SK-MEL-5 (cell line): ENCODE measurements at places on chromosomes 11 and 22.
A peak's percentile ranks its signal among the peaks of the same experiment; 100 is the strongest.

GRCh38 chr11:6598555-6598954 is 4.9 kb downstream of the RRP8 start:
- DNase-seq: no peak

DNA sequence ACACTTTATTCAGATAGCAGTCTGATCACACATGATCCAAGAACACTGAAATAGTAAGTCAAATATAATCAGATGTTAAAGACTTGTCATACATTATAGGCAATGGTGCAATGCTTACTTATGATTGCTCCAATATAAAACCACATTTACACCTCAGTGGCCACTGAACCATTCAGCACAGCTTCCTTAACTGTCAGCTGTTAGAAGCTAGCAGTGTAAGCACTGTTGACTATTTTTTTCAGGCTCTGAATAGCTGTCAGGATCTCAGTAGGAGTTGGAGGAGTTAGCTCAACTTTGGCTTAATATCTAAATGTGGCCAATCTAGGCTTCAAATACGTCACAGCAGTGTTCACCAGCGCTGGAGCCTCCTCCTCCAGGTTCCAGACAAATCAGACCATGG is 36.6 kb downstream of the METTL15 start:
- DNase-seq: no peak

- DNase-seq: no peak
Observed at GRCh38 chr11:86449993-86450629, 75.4 kb downstream of the CCDC81 start.

DNA sequence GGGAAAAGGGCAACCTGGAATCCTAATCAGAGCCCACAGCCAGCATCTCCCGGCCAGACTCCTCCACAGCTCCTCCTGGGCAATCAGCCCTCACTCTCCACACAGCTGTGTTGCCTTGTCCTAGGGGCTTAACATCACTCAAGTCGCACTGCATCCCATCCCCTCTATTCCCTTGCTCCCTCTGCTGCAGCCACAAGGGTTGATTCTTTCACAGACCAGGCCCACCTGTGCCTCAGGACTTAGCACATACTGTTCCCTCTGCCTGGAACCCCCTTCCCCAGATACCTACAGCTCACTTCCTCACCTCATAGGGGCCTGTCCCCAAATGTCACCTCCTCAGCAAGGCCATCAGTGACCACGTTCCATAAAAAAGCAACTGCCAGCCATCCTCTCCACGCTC is 18.4 kb downstream of the SPATA19 start:
- DNase-seq: no peak

GRCh38 chr11:33366918-33367317 is 109.7 kb downstream of the HIPK3 start:
- no peak for DNase-seq

DNA sequence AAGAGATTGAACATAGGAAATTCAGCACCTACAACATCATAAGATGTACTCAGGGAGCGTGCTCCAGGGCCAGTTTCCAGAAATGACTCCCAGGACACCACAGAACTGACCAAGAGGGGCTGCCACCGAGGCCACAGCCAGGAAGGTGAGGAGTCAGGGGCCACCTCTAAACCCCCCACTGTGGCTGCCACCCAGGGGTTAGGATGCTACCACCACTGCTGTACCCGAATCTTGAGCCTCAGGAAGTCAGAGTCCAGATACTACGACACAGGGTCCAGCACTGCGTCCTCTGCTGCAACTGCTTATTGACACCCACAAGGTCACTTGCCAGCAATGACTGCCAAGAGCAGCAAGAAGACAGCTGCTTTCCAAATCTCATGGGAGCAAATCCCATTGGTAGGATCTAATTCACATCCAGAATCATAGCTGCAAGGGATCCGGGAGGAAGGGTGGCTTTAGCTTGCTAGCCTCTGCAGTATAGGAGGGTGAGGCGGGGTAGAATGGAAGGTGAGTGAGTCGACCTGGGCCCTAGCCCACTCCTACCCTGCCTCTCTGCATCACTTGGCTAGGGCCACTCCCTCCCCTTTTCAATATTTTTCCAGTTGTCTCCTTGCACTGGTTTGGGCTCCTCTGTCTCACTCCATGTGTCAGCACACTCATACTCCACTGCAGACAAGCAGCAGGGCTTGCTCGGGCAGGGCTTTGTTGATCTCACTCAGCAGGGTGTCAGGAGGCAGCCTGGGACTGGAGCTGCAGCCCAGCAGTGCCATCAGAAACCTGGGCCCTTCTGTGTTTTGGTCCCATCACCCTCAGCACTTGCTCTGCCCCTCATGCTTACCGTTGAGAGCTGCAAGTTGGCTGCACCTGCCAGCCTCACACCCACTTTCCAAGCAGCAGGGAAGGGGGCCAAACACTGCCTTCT is 18.1 kb upstream of the CYTH4 start:
- DNase-seq: no peak

GRCh38 chr11:61873588-61874376 is 17.6 kb downstream of the FADS3 start:
- DNase-seq: no peak

GRCh38 chr22:45972091-45972888 is 4.7 kb downstream of the WNT7B start:
- DNase-seq: no peak

GRCh38 chr11:60852117-60852981 is 3.4 kb downstream of the PTGDR2 start:
- no peak for DNase-seq

DNA sequence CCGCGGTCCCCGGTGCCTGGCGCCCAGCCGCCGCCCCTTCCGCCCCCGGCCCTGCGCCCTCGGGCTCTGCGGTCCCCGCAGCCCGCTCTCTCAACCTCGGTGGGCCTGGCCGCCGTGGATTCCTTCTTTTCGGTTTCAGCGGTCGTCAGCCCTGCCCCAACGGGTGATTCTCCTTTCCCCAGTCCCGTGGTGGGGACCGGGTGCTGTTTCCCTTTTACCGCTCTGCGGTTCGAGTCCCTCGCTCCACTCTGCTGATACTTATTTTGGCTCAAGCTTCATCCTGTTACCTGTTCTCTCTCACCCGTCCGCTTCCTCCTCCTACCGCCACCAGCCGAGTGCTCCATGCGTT is 494 bp downstream of the ZDHHC5 start:
- peak; percentile 4 for DNase-seq

GRCh38 chr11:47586098-47586855 is at the start of gene FAM180B:
TSS of gene FAM180B (plus strand) at chr11:47586678. CDS start at chr11:47586769, 91 bp downstream.
- DNase-seq: no peak

GRCh38 chr11:111635706-111636045 is 33.4 kb downstream of the SIK2 start:
- DNase-seq: peak; percentile 34

DNA sequence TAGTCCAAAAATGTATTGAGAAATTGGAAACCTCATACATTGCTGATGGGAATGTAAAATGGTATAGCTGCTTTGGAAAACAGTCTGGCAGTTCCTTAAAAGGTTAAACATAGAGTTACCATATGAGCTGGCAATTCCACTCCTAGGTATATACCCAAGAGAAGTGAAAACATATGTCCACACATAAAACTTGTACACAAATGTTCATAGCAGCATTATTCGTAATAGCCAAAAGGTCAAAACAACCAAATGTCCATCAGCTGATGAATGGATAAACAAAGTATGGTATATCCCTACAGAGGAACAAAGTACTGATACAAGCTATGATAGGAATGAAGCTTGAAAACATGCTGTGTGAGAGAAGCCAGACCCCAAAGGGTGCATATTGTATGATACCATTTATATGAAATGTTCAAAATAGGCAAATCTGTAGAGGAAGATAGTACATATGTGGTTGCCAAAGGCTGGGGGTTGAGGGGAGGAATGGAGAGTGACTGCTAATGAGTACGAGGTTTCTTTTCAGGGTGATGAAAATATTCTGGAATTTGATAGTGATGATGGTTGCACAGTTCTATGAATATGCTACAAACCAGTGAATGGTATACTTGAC is 85.8 kb downstream of the ZBTB16 start:
- no peak for DNase-seq

DNA sequence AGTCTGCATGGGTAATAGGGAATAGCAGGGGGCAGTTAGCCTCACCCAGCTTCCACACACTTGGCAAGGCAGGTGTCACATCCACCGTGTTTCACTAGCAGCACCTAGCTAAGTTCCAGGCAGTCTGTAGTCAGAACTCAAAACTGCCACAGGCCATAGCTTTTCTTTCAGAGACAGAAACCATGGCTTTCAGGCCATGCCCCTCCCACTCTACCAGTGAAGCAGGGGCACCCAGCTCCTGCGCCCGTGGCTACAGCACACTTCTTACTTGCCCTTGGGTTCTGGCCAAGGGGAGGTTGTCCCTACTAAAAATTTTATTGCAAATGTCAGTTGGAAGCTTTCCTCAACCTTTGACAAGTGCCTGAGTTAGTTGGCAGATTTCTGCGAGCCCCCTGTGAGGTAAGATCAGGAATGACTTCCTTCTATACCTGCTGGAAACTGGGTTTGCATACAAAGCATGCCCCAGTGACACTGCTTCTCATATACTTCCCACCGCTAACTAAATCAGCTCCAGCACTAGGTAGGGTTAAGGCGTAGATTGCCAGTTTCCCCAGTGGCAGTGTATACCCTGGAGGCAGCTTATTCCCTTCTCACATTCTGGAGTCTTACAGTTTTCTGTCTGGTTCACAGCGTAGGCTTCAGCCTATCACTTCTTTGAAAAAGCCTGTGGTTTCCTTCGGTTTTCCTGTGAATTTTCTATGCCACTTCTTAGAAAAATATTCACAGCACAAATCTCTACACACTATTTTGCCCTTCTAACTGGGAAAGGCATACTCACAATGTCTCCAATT is 139.0 kb upstream of the LUZP2 start:
- no peak for DNase-seq

GRCh38 chr22:20021196-20022181 is 579 bp downstream of the TANGO2 start:
- peak; percentile 77 for DNase-seq

- no peak for DNase-seq
Observed at GRCh38 chr11:33268945-33269540, 11.9 kb downstream of the HIPK3 start.

DNA sequence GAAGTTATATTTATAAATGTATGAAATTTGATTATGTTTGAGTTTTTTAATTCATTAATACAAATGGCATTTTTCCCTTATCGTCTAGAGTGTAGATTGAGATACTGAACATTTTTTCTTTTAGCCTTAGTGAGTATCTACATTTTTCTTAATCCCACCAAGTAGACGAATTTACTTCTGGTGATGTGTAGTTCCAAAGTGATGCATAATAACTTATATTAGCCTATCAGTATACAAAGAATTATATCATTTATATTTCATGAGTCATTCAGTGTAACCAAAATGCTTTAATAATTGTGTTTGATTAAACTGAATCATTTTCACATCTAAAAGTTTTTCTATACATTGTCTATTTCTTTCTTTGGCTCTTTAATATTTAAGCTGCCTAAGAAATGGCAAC is 745.6 kb upstream of the LUZP2 start:
- no peak for DNase-seq

GRCh38 chr11:79427126-79427525 is 13.7 kb downstream of the TENM4 start:
- DNase-seq: no peak

DNA sequence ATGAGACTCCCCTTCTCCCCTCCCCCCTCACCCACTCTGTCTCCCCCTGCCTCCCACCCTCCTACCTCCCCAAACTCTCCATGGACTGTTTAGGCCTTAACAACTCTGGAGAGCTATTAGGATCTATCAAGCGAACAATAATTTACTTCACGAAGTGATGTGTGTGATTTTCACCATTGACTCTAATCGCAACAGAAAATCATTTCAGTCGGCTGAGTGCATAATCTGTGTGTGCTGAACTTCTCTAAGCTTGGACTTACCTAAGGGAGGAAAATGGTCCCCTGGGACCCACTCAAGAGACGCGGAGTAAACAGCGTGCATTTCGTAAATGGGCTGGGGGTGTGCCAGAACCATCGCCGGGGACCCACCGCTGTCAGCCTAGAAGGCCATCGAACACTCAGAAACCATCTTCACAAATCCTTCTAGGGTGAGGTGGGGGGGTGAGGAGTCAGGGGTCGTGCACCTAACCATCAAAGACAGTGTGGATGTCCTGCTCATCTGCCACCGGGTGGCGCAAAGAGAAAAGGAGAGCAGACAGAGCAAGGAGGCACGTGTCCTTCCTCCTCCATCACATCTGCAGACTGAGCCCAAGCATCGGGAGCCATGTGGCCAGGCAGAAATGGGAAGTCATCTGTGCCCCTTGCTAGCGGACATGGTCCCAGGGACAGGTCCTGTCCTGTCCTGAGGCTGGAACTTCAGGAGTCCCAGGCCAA is 62.1 kb upstream of the NUP50 start:
- peak; percentile 94 for DNase-seq

- no peak for DNase-seq
Observed at GRCh38 chr11:13315517-13316432, 38.2 kb downstream of the BMAL1 start.

GRCh38 chr22:45597460-45598192 is 74.0 kb upstream of the ATXN10 start:
- DNase-seq: no peak

DNA sequence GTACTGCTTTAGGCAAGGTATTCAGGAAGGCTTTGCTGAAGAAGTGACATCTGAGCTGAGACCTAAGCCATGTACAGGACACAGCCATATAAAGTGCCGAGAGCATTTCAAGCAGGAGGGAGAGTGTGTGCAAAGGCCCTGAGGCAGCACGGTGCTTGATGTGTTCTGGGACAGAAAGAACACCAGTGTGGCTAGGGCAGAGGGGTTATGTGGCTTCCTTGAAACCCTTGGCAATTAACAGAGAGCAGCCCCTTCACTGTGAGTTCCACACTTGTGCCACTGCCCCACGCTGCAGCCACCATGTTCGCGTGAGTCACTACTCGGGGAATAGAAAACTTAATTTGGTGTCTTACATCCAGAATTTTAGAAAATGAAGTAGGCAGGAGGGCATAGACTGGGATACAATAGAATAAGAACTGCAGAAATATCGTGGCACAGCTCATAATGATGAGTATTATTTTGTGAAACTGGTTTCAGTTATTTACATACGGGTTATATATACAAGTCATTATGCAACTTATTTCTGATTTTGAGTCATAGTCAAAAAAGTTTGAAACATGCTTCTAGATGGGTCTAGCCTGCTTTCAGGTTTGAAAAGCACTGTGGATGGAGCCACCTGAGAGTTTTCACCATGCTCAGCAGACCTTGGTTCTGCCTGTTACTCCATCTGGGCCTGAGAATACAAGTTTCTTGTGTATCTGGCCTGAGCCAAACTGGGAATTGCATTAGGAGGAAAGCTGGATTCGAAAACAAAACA is 11.8 kb downstream of the IL10RA start:
- no peak for DNase-seq

GRCh38 chr11:17498058-17498457 is 21.4 kb upstream of the ABCC8 start:
- DNase-seq: no peak

GRCh38 chr11:18721561-18722292 is 4.3 kb downstream of the IGSF22 start:
- peak; percentile 58 for DNase-seq

GRCh38 chr11:104799251-104799650 is 99.0 kb downstream of the CASP12 start:
- no peak for DNase-seq

- DNase-seq: no peak
Observed at GRCh38 chr11:109401545-109401944, 20.4 kb upstream of the C11orf87 start.

GRCh38 chr11:35655254-35655653 is 7.3 kb upstream of the TRIM44 start:
- no peak for DNase-seq

GRCh38 chr11:66586136-66586535 is 6.7 kb downstream of the CCDC87 start:
- DNase-seq: no peak
